ENCODE measurements at places on chromosomes 13 and 19.
A peak's percentile ranks its signal among the peaks of the same experiment; 100 is the strongest.

DNA sequence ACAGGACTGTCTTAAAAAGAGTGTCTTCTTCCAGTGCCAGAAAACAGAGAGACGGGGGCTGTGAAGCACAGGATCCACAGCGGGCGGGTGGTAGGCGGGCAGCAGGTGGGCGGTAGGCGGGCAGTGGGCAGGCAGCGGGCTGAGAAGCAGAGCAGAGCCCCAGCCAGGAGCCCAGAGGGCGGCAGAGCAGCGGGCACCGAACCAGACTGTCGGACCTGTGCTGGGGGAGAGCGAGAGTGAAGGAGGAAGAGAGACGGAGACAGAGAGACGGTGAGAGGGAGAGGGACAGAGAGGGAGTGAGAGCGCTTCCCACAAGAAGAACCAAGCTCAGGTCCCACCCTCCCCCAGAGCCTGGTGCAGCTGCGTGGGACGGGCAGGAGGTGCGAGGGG, 30.3 kb downstream of the RASA3 start:
- no peak for DNase-seq

DNA sequence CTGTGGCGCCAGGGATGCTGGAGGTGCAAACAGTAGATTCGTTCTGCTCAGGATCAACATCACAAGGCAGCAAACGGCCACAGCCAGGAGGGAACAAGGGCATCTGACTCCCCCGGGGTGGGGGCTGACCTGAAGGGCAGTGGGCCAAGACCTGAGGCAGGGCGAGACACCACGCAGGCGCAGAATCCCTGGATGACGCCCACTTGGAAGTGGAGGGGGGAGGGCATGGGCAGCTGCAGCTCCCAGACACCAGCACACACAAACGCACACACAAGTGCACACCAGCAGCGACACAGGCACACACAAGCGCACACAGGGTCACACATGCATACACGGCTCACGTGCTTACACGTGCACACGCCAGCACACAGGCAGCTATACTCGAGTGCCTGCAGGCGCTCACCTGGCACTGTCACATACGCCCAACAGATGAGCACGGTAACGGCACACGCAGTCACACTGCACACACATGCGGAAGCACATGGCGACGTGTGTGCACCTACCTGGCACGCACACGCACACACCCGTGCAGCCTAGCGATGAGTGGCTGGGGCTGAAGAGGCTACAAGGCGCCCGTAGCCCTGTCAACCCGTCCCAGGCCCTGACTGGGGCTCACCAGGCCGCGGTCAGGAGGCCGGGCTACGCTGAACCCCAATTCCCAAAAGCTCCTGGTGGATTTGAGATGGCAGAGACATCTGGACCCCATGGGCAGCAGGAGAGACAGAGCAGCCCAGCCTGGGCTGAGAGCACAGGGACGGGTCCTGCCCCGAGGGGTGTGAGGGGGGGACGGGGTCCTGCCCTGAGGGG, 5.5 kb downstream of the C2CD4C start:
- peak; percentile 40 for DNase-seq

DNA sequence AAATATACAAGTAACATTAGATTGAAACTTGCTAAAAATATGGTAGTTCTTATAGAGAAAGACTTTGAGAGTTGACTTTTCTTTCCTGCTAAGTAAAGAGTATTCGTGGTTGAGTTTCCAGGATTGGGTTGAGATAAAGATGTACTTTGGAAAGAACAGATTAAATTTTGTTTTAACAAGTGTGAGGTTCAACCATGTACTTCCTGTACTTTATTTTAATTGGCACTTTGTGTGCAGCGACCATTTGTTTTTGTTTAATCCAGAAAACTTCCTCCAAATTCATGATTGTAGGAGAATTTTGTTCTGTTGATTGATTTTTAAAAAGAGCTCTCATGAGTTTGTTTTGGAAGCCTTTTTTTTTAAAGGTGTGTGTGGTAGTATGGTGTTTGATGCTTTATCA, 46.9 kb downstream of the PAN3 start:
- DNase-seq = no peak

GRCh38 chr13:88590574-88590973, 919.4 kb downstream of the SLITRK5 start:
- DNase-seq = no peak

- DNase-seq = no peak
These were observed 32.2 kb downstream of the GP6 start for GRCh38 chr19:55005684-55006488.

GRCh38 chr13:26952551-26953143, 192.1 kb upstream of the GPR12 start:
- no peak for DNase-seq

- DNase-seq = no peak
These were observed 1.9 kb downstream of the LTBP4 start for GRCh38 chr19:40603071-40603388.

DNA sequence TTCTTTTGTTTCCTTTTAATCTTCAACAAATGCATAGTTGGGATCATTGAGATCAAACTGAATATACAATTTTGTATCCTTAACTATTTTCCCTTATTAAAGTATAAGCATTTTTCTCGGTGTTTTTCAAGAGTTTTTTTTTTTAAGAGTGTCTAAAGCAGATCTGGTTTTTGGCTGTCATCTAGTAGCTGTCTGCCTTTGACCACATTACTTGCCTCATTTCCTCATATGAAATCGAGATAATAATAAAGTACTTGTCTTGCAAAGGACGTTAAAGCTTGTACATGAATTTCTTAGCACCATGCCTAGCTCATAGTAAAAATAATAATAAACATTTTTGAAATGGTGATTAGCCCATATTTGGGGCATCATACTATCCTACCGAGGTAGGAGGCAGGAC, 121.2 kb downstream of the PDS5B start:
- no peak for DNase-seq

DNA sequence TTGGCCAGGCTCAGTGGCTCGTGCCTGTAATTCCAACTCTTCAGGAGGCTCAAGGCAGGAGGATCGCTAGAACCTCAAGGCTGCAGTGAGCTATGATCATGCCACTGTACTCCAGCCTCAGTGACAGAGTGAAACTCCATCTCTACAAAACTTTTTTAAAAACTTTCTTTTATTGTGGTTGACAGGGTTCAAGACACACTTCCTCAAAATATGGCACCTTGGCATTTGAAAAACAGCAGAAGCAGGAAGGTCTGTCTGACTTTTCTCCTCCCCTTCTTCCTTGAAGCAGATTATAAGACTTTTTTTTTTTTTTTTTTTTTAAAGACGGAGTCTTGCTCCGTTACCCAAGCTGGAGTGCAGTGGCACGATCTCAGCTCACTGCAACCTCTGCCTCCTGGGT, 100.3 kb downstream of the TM9SF2 start:
- DNase-seq = no peak

- DNase-seq = no peak
These were observed 10.2 kb downstream of the GPX4 start for GRCh38 chr19:1113986-1114483.

DNA sequence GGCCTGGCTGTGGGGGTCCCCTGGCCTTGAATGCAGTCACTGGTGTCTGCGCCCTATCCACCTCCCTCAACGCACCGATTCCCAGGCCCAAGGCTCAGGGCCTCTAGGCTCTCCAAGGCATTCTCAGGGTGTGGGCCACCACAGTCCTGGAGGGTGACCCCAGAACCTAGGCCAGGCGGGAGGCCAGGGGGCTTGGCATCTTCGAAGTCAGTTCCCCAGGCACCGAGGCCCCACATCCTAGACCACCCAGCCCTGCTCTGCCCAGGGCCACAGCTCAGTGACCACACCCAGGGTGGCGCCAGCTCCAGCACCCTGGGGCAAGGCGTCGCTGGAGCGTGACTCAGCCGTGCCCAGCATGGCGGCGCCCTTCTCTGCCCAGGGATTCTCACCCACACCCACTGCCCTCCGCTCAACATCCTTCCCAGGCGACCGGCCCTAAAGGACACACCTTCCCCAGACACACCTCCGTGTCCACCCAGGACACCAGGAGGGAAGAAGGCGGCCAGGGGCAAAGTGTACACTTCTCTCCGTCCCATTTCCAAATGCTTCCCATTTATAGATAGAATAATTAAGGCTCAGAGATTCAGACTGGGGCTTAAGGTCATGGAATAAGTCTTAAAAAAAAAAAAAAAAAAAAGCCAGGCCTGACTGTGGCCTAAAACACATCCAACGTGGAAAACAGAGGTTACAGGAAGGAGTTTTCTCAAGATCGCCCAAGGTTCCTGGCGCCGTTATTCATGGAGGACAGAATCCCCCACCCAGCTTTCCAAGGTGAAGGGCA, 36.4 kb upstream of the NANOS3 start:
- DNase-seq = no peak

DNA sequence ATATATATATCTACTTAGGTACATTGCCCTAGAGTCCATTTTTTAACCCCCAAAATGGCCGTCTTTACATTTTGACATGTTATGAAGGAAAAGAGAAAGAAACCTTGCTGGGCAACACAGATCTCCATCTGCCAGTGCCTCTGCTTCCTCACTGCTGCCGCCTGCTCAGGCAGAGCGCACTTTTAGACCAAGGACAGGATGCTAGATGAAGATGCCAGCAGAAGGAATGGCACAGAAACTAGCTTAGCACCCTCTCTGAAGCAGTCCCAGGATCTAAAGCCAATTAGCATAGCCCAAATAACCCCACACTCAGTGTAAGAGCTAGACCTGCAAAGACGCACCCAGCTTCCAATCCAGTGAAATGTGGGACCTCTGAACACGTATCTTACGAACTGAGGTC, 111.9 kb downstream of the RXFP2 start:
- no peak for DNase-seq

- DNase-seq = no peak
These were observed 23.1 kb downstream of the SIAH3 start for GRCh38 chr13:45828256-45828968.

DNA sequence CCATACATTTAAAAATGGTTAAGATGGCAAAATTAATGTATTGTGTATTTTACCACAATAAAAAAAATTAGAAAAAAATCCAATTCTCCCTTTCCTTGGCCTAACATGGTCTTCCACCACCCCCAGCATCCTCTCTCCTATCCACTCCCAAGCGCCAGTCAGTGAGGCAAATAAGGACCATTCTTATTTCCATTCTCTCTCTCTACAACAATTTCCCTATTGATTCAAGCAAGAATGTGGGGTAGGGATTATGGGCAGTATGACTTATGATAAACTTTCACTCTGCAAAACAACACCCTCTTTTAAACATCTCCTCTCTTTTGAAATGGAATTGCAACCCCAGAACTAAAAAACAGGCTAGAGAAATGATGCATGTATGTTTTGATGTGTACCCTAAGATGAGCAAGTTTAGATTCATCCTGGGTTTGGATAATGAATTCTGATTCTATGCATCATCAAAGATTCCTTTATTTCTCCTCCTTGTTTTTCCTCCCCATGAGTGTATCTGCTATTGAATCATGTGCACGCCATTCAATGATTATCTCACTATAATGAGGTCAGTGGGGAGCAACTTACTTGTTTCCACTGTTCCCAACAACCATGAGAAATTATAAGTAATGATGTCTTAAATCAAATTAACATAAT, 3.5 kb downstream of the STARD13 start:
- DNase-seq = no peak

- DNase-seq = no peak
These were observed 181.8 kb downstream of the KATNAL1 start for GRCh38 chr13:30125422-30126073.

- no peak for DNase-seq
These were observed 445.6 kb downstream of the KCTD12 start for GRCh38 chr13:76440568-76440967.

GRCh38 chr13:65595916-65596315, 1634.2 kb downstream of the PCDH9 start:
- DNase-seq = no peak

DNA sequence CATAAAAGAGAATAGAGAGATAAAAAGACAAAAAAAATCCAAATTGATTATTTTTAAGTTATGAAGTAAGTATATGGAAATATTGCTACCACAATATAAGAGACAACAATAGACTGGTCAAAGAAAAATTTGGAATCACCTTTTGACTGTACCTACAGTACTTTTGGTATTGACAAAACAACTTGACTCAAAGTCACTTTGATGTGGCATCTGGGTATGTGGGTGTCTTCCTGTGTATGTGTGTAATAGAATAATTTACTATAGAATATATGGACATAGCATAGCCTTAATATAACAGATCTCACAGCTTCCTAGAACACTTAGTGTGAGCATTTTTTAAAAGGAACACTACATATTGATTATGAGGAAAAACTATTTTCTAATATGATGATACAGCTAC, 1016.2 kb upstream of the PCDH20 start:
- DNase-seq = no peak

- DNase-seq = no peak
These were observed 24.5 kb downstream of the TEX101 start for GRCh38 chr19:43439032-43439708.

DNA sequence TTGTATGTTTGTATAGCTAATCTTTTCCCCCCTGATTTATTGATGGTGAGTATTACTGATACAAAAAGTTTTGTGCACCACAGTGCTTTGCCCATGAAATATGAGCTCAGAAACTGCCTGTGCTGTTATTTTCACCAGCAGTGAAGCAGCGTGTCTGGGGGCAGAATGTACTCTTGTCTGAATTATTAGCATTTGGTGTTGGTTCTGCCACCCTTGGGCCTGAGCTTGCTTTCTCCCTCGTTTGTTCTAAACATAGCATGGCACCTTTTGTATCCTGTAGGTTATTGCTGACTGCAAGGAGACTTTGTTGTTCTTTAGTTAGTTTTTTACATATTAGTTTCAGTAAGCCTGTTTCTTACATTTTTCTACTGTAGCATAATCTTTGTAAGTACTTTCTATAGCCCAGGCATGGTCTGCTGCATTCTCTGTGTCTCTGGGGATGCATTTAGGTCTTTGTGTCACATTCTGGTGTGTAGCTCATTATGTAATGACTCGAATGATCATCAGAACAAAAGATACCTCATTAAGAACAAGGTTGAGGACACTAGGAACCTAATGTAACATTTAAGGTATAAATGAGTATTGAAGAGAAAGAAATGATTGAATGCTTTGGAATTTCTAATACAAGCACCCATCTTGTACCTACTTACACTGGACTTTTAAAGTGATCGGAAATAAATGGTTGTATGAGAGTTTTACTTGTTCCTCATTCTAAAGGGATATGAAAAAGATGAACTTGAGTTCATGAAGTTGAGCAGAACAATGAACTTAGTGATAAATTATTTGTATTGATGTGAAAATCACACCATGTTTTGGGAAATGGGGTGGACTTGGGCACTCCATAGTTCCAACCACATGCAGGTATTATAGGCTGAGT, 50.3 kb upstream of the GPI start:
- no peak for DNase-seq

DNA sequence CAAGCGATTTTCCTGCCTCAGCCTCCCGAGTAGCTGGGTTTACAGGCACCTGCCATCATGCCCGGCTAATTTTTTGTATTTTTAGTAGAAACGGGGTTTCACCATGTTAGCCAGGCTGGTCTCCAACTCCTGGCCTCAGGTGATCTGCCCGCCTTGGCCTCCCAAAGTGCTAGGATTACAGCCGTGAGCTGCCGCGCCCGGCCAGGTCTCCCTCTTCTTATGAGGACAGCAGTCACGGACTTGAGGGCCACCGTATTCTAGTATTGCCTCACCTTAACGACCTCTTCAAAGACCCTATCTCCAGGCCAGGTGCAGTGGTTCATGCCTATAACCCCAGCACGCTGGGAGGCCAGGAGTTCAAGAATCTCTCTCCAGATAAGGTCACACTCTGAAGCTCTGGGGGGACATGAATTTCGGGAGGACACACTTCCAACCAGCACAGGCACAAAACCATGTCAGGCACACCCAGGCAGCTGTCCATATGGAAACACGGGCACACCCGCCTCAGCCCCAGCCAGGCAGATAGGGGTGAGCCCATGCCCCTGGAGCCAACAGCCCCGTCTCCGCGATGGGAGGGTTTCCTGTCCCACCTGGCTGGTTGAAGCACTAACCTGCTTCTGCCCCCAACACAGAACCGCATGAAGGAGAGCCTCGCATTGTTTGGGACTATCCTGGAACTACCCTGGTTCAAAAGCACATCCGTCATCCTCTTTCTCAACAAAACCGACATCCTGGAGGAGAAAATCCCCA, 21.3 kb upstream of the S1PR4 start:
- no peak for DNase-seq

All from NCI-H526 (cell line).